Activated T-helper 2 cell treated with anti-CD3 and anti-CD28 coated beads, Interferon-gamma antibody, Interleukin-2, Interleukin-4, amounts not matched to agents 10 μg/mL and 5 μg/mL and 100 μg/mL, durations not matched to agents 14 hours and 24 hours and 36 hours (primary cell): ENCODE measurements at places on chromosomes 7 and 10. TPM values are rescaled to one million over a fixed set of nuclear protein-coding genes. Genes with fewer than 3 reads are reported as not detected.

FZD1 gene
- 0.80 and 0.84 TPM in 2 replicates for total RNA-seq

CACNB2 gene
- 1.1 and 1.6 TPM in 2 replicates for total RNA-seq

NODAL gene
- total RNA-seq = not detected in 2 replicates

MYOF gene
- total RNA-seq = 32.5 and 33.2 TPM in 2 replicates

OR6B1 gene
- total RNA-seq = not detected in 2 replicates
